Effector memory CD4-positive, alpha-beta T cell (primary cell): ENCODE measurements at places on chromosomes 5 and 9.

DNA sequence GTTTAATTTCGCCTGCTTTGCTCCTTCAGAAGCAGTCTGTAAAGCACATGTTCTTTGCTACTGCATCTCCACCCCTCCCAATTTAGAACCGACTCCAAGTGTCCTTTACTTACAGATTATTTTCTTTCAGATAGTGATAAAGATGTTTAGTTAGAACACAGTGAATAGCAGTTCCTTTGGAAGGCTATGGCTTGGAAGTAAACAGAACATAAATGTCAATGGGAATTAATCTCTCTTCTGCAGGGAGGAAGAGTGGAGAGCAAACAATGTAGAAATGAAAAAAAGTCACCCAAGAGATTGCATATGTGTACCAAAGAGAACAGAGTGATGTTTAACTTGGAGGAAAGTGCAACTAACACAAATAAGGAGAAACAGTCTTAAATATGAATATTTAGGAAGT is 4.2 kb upstream of the CARTPT start:
- no peak for DNase-seq
- H3K27ac ChIP-seq, result no peak overlapping the region
- no peaks in the 10 kb centered on the region for H3K4me1 ChIP-seq
- H3K36me3 ChIP-seq, result no peaks in the 10 kb centered on the region

DNA sequence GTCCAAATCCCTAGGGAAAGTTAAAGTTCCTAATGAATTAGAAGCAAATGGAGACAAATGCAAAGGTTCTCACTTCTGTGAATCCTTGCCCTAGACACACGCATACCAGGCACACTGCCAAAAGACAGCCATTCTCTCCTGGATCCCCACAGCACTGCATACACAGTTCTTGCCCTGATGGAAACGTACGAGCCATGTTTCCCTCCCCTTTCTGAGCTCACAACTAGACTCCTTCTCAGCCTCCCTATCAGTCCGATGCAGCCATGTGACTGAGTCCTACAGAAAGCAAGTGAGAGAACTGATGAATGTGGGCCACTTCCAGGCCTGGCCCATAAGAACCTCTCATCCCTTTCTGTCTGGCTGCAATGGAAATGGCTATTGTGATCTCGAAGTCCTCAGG is 92.0 kb downstream of the ZNF608 start:
- H3K36me3 ChIP-seq, result no peaks in the 10 kb centered on the region
- peaks cover 11% of the 10 kb centered on the region for H3K27me3 ChIP-seq
- peaks cover 5% of the 10 kb centered on the region for H3K4me1 ChIP-seq
- DNase-seq, result no peak
- no peak overlapping the region for H3K4me3 ChIP-seq
- H3K27ac ChIP-seq, result no peak overlapping the region

GRCh38 chr5:180155365-180155926 is 53.6 kb downstream of the RASGEF1C start:
- DNase-seq, result no peak
- H3K36me3 ChIP-seq, result no peaks in the 10 kb centered on the region
- no peak overlapping the region for H3K4me3 ChIP-seq
- no peaks in the 10 kb centered on the region for H3K27me3 ChIP-seq

GRCh38 chr5:170499621-170500020 is 4.2 kb upstream of the KCNIP1 start:
- H3K4me3 ChIP-seq, result no peak overlapping the region
- no peaks in the 10 kb centered on the region for H3K4me1 ChIP-seq
- peaks cover 3% of the 10 kb centered on the region for H3K27me3 ChIP-seq
- H3K36me3 ChIP-seq, result no peaks in the 10 kb centered on the region

GRCh38 chr5:62701036-62701435 is 122.4 kb downstream of the LRRC70 start:
- DNase-seq, result no peak
- H3K4me1 ChIP-seq, result no peaks in the 10 kb centered on the region
- H3K27me3 ChIP-seq, result no peaks in the 10 kb centered on the region
- H3K36me3 ChIP-seq, result no peaks in the 10 kb centered on the region
- H3K27ac ChIP-seq, result no peak overlapping the region

DNA sequence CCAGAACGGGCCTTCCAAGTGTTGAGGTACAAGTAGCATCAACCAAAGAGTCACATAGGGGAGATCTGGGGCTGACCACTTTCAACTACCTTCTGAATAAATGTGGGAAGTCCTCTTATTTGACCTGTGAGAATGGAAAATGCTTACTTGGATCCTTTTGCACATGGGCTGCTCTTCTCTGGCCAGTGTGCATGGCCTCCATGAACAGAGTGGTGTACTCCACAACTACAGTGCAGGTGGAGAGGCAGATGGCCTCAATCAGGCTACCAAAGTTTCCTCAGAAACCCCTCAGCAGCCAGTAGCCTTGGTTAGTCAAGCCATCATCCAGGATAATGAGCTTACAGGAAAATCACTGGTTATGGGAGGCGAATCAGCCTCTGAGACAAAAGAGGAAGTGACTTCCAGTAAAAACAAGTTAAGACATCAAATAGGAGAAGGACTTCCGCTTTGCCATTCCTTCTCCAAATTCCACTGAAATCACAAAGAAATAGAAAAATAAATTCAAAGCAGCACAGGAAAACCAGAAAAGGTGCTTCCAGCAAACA is 18.3 kb upstream of the FCHO2 start:
- no peak overlapping the region for H3K4me3 ChIP-seq
- peaks cover 4% of the 10 kb centered on the region for H3K27me3 ChIP-seq
- no peak overlapping the region for H3K27ac ChIP-seq
- H3K4me1 ChIP-seq, result no peaks in the 10 kb centered on the region
- H3K36me3 ChIP-seq, result no peaks in the 10 kb centered on the region

DNA sequence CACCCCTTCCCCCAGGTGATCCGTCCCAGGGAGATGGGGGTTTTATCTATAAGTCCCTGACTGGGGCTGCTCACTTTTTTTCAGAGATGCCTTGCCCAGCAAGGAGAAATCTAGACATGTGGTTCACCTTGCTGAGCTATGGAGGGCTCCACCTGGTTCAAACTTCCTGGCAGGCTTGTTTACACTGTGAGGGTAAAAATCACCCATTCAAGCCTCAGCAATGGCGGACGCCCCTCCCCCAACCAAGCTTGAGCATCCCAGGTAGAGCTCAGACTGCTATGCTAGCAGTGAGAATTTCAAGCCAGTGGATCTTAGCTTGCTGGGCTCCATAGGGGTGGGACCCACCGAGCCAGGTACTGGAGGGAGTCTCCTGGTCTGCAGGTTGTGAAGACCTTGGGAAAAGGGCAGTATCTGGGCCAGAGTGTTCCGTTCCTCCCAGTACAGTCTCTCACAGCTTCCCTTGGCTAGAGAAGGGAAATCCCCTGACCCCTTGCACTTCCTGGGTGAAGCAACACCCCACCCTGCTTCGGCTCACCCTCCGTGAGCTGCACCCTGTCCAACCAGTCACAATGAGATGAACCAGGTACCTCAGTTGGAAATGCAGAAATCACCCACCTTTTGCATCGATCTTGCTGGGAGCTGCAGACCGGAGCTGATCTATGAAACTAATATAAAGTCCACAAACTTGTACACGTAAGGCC is 231.7 kb downstream of the CTNND2 start:
- H3K4me1 ChIP-seq, result no peaks in the 10 kb centered on the region
- no peak overlapping the region for H3K4me3 ChIP-seq
- H3K36me3 ChIP-seq, result no peaks in the 10 kb centered on the region
- no peak for DNase-seq
- H3K27me3 ChIP-seq, result no peaks in the 10 kb centered on the region

DNA sequence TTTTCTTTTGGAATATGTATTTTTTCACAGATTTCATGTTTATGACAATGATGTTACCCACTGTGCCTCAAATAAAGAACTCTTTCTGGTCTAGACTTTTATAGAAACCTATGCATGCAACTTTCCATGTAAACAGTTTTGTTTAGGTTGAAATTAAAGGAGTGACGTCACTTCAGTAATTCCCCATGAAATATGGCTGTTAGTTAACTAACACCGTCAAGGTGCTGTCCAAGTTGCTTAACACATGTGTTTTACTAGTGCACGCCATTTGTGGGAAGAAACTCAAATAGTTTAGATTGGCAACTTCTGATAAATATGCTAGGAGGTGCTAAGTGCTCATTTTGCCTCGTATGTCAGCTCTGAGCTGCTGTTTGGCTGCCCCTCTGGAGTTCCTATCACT is 102.2 kb downstream of the FBN2 start:
- no peaks in the 10 kb centered on the region for H3K27me3 ChIP-seq
- no peak for DNase-seq
- no peaks in the 10 kb centered on the region for H3K36me3 ChIP-seq

DNA sequence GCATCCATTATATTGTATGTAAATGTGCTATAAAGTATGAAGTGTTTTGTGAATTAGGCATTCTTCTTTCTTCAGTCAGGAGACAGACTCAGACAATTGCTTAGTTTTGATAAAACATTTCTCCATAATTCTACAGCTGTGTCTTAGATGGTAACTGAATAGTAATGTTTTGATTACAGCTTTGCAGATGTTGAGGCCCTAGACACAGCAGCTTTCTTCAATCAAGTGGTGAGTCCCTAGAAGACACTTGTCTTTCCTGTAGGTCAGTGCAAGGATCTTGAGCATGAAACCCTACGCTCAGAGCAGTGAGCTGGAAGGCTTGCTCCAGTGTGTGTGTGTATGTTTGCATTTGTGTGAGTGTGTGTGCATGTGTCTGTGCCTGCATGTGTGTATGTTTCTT is 46.8 kb upstream of the CD180 start:
- no peak overlapping the region for H3K27ac ChIP-seq
- no peak for DNase-seq
- H3K36me3 ChIP-seq, result no peaks in the 10 kb centered on the region

GRCh38 chr5:61609840-61610677 is 278.0 kb downstream of the ZSWIM6 start:
- no peak overlapping the region for H3K4me3 ChIP-seq
- H3K36me3 ChIP-seq, result no peaks in the 10 kb centered on the region
- no peak for DNase-seq
- H3K27me3 ChIP-seq, result no peaks in the 10 kb centered on the region
- no peak overlapping the region for H3K27ac ChIP-seq

- no peaks in the 10 kb centered on the region for H3K36me3 ChIP-seq
- DNase-seq, result no peak
- H3K4me3 ChIP-seq, result no peak overlapping the region
- no peaks in the 10 kb centered on the region for H3K4me1 ChIP-seq
Measured at GRCh38 chr5:97726106-97726505, 543.1 kb upstream of the RIOK2 start.

GRCh38 chr5:114377946-114378345 is 16.1 kb downstream of the KCNN2 start:
- no peak for DNase-seq
- no peaks in the 10 kb centered on the region for H3K36me3 ChIP-seq
- no peaks in the 10 kb centered on the region for H3K27me3 ChIP-seq
- no peak overlapping the region for H3K4me3 ChIP-seq
- no peak overlapping the region for H3K27ac ChIP-seq

DNA sequence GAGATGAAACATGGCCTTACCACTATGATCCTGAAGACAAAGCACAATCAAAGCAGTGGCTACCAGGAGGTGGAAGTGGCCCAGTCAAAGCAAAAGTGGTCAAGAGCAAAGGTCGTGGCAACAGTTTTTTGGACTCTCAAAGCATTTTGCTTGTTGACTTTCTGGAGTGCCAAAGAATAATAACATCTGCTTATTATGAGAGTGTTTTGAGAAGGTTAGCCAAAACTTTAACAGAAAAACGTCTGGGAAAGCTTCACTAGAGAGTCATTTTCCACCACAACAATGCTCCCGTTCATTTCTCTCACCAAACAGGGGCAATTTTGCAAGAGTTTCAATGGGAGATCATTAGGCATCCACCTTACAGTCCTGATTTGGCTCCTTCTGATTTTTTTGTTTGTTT is 33.6 kb upstream of the MAMDC2 start:
- H3K27me3 ChIP-seq, result no peaks in the 10 kb centered on the region
- no peak for DNase-seq
- H3K4me3 ChIP-seq, result no peak overlapping the region
- H3K36me3 ChIP-seq, result no peaks in the 10 kb centered on the region
- no peaks in the 10 kb centered on the region for H3K4me1 ChIP-seq
- no peak overlapping the region for H3K27ac ChIP-seq

GRCh38 chr5:116360008-116360853 is 214.4 kb downstream of the SEMA6A start:
- no peaks in the 10 kb centered on the region for H3K36me3 ChIP-seq
- no peak for DNase-seq
- H3K27ac ChIP-seq, result no peak overlapping the region
- no peak overlapping the region for H3K4me3 ChIP-seq

- no peak overlapping the region for H3K27ac ChIP-seq
- no peak for DNase-seq
- no peaks in the 10 kb centered on the region for H3K27me3 ChIP-seq
- no peak overlapping the region for H3K4me3 ChIP-seq
Measured at GRCh38 chr9:16333691-16334090, 536.8 kb downstream of the BNC2 start.

- H3K27ac ChIP-seq, result no peak overlapping the region
- H3K4me3 ChIP-seq, result no peak overlapping the region
- no peaks in the 10 kb centered on the region for H3K27me3 ChIP-seq
- DNase-seq, result no peak
- H3K36me3 ChIP-seq, result no peaks in the 10 kb centered on the region
Measured at GRCh38 chr9:83199240-83199639, 136.3 kb upstream of the RASEF start.

- no peak overlapping the region for H3K27ac ChIP-seq
- peaks cover 9% of the 10 kb centered on the region for H3K4me1 ChIP-seq
- DNase-seq, result no peak
- H3K36me3 ChIP-seq, result no peaks in the 10 kb centered on the region
Measured at GRCh38 chr5:143600396-143601075, 197.1 kb upstream of the NR3C1 start.

GRCh38 chr5:54045077-54045792 is 265.1 kb downstream of the ARL15 start:
- H3K4me3 ChIP-seq, result no peak overlapping the region
- H3K36me3 ChIP-seq, result no peaks in the 10 kb centered on the region
- no peaks in the 10 kb centered on the region for H3K4me1 ChIP-seq
- no peak for DNase-seq

DNA sequence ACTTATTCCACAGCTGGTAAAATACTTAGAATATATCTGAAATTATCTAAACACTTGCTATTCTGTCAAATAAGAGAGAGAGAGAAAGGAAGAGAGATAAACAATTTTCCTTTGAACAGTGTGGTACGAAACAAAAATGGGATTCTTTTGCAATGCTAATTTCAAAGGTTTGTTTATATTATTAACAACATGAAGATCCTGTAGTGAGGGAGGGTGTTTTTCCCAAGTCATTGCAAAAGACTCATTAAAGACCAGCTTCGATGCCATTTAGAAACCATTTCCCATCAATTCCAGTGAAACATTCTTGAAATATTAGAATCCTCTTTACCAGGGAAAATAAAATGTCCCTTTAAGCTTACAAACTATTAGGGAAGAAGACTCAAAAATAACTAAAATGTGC is 505.4 kb downstream of the SEMA5A start:
- no peak overlapping the region for H3K4me3 ChIP-seq
- H3K27ac ChIP-seq, result no peak overlapping the region
- no peaks in the 10 kb centered on the region for H3K27me3 ChIP-seq
- DNase-seq, result no peak
- no peaks in the 10 kb centered on the region for H3K4me1 ChIP-seq
